ENCODE measurements at places on chromosomes 7 and 10. TPM values are rescaled to one million over a fixed set of nuclear protein-coding genes. Genes with fewer than 3 reads are reported as not detected.

The HK1 gene
- 77.8 TPM for total RNA-seq

The CFTR gene
- total RNA-seq: not detected

The ENO4 gene
- total RNA-seq: not detected

The AKR1B15 gene
- not detected for total RNA-seq

The SH2D4B gene
- under 0.01 TPM for total RNA-seq

The PCLO gene
- 5.3 TPM for total RNA-seq

The IL2RA gene
- total RNA-seq: not detected

The MYPN gene
- total RNA-seq: 0.11 TPM

The IGF2BP3 gene
- total RNA-seq: 2.1 TPM

The ITGA8 gene
- 10.9 TPM for total RNA-seq

The EPHA1 gene
- 0.11 TPM for total RNA-seq

The ZMIZ2 gene
- 5.8 TPM for total RNA-seq

The EIF4H gene
- total RNA-seq: 300 TPM

The ELFN1 gene
- 0.77 TPM for total RNA-seq

The CTAGE4 gene
- not detected for total RNA-seq

The EGR2 gene
- 0.22 TPM for total RNA-seq

The SPDYE6 gene
- not detected for total RNA-seq

The UMAD1 gene
- total RNA-seq: 7.4 TPM

The HTRA1 gene
- total RNA-seq: 43.1 TPM

The ASZ1 gene
- total RNA-seq: not detected

The DTX2 gene
- total RNA-seq: 3.4 TPM

The LIPF gene
- total RNA-seq: not detected

The TBX20 gene
- total RNA-seq: not detected

The LEP gene
- not detected for total RNA-seq

The PTPRE gene
- 154 TPM for total RNA-seq

The MDFIC gene
- 73.8 TPM for total RNA-seq

The ITPRIP gene
- 53.9 TPM for total RNA-seq

The VPS50 gene
- total RNA-seq: 26.2 TPM

The BLNK gene
- not detected for total RNA-seq

The MALRD1 gene
- total RNA-seq: not detected

The NPC1L1 gene
- not detected for total RNA-seq
